SW 1271 (cell line): ENCODE measurements at places on chromosomes 11 and 22.

- no peak for DNase-seq
Observed at GRCh38 chr11:3615998-3616397, 25.8 kb downstream of the ART5 start.

DNA sequence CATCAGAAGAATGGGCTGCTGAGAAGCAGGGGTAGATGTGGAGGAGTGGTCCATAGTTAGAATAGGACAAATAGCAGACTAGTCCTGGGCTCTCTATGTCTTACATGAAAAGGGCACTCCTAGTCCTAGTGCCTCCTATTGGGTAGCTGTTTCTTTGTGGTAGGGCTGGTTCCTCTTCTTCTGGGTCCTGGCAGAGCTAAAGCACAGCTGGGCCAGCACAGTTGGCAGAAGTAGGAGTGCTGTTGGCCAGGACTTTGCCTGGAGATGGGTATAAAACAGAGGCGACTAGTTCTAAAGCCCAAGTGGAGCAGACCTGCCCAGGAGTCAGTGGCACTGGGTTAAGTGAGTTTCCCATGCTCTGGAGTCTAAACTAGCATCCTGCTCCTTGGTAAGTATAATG is 55.2 kb downstream of the PPFIBP2 start:
- DNase-seq: no peak

GRCh38 chr11:121415856-121416255 is 36.3 kb upstream of the SORL1 start:
- DNase-seq: no peak

DNA sequence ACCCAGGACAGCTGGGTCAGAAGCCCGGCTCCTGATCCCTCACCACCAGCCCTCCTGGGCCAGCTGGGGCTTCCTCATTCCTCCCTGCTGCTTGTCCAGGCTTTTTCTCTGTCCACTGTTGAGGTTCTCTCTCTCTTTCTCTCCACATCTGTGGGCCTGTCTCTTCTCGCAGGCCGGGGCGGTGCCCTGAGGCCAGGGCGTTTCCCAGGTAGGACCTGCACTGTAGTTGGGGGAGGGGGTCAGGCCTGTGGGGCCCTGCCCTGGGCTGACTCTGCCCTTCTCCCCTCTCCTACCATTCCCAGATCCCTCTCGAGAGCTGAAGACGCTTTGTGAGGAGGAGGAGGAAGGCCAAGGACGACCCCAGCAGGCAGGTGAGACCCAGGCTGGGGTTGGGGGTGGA is 4.9 kb downstream of the EHBP1L1 start:
- DNase-seq: no peak

DNA sequence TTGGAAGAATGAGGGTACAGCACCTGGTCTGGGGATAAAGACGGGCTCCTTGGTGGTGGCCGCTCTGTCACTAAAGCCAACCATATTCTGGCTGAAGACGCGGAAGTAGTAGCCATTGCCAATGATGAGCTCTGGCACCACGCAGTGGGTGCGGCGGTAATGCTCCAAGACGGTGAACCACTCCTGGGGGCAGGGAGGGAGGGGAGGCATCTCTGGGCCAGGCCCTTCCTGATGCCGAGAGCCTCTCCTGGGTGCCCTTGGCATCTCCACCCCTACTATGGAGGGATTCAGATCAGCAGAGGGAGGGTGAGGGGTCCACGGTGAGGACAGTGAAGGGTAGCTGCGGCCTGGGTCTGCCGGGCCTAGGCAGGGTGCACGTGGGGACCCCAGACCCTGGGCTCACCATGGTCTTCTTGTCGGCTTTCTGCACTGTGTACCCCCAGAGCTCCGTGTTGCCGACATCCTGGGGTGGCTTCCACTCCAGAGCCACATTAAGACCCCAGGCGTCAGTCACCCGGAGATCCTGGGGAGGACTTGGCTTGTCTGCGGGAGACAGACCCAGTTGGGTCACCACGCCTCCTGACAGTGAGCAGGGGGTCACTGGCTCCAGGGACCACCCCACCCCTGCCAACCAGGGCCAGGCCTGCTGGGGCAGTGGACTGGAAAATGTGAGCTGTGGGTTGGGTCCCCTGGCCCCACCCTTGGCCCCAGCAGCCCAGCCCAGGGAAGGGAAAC is 19.5 kb downstream of the MYBPC3 start:
- no peak for DNase-seq

- DNase-seq: no peak
Observed at GRCh38 chr11:83801799-83802198, 515.6 kb upstream of the CCDC90B start.

- no peak for DNase-seq
Observed at GRCh38 chr11:3192511-3193372, 25.9 kb downstream of the MRGPRG start.

- no peak for DNase-seq
Observed at GRCh38 chr11:129896062-129896461, 684 bp upstream of the NFRKB start.

GRCh38 chr11:64518928-64519327 is 72.1 kb upstream of the SLC22A12 start:
- no peak for DNase-seq

DNA sequence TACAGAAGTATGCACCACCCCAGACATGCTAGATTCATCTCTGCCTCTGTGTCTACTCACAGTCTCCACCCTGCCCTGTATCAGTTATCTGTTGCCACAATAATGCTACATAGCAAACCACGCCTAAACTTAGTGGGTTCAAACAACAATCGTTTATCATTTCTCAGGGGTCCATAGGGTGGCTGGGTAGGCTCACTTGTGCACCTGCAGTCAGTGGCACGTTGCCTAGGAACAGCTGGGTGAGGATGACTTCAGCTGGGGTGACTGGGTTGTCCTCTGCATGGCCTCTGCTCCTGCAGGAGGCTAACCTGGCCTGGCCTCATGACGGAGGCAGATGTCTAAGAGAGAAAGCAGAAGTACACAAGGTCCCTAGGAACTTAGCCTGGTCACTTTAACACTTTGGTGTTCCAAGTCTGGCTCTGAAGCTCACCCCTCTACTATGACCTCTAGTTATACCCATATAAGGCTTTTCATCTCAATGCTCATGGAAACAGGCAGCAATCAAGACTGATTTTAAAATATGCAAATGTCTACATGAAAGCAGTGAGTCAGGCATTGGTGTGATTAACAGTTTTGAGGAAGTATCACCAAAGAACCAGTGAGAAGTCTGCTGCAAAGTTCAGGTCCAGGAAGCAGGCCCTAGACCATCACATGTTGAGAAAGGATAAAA is 10.7 kb downstream of the OLFML1 start:
- no peak for DNase-seq
